ENCODE measurements at places on chromosomes 12 and 14.
A peak's percentile ranks its signal among the peaks of the same experiment; 100 is the strongest.

DNA sequence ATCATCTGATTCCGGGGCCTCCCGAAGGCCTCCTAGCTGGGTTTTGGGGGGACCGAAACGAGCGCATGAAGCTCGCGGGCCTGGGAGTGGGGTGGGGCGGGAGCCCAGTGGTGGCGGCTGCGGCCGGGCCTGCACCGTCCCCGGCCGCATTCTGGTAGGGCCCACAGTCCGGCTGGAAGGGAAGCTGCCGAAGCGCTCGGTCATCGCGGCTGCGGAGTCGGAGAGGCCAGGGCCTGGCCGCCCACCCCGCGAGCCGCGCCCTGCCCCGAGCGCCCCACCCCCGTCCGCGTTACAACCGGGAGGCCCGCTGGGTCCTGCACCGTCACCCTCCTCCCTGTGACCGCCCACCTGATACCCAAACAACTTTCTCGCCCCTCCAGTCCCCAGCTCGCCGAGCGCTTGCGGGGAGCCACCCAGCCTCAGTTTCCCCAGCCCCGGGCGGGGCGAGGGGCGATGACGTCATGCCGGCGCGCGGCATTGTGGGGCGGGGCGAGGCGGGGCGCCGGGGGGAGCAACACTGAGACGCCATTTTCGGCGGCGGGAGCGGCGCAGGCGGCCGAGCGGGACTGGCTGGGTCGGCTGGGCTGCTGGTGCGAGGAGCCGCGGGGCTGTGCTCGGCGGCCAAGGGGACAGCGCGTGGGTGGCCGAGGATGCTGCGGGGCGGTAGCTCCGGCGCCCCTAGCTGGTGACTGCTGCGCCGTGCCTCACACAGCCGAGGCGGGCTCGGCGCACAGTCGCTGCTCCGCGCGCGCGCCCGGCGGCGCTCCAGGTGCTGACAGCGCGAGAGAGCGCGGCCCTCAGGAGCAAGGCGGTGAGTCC is at the start of gene KLC1:
Gene KLC1, plus strand, starts transcription at position 528 of the 819 bp plus-strand sequence. CDS start 25,354 bp downstream, outside the sequence.
- no peak for DNase-seq

GRCh38 chr12:124007826-124008570 is 35.0 kb downstream of the ZNF664 start:
- peak; percentile 36 for DNase-seq

GRCh38 chr14:24080888-24081738 is 9.8 kb downstream of the CPNE6 start:
- peak; percentile 20 for DNase-seq

DNA sequence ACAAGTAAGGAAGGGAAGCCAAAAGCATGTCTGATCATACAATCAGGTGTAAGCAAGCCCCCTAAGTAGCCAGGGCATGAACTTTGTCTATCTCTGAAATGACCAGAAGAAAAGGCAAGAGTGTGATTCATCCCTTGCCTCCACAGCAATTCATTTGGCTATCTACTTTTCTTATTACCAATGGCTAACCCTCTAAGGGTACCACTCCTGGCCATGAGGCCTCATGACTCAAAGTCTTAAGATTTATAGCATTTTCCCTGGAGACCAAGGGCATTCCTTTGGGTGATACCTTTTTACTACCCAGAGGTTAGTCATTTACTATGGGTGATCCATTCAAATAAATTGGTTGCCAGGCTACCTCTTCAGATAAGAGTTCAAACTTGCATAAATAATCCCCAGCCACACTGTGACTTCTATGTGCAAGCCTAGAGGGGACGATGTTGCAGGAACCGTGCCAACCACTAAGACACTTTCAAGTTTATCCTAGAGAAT is 1.5 kb upstream of the LGALS3 start:
- no peak for DNase-seq

- DNase-seq: no peak
Measured at GRCh38 chr12:114670291-114670980, 13.5 kb downstream of the TBX3 start.

DNA sequence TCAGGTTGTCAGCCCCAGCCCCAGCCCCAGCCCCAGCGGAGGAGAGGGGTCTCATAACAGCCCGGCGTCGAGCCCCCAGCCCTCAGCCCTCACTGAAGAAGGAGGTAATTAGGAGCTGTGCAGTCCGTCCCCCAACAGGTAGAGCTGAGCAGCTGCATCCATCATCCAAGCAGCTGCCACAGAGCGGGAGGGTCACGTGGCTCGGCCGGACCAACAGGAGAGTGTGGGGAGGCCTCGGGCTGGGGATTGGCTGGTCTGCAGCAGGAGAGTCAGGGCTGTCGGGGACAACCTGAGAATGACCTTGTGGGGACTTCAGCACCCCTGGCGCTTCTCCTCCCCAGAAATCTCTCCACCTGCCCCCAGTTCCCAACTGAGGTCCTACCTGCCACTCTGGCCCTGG is 29.6 kb downstream of the SMUG1 start:
- DNase-seq: no peak

- no peak for DNase-seq
Measured at GRCh38 chr12:67722296-67722695, 73.8 kb downstream of the DYRK2 start.

DNA sequence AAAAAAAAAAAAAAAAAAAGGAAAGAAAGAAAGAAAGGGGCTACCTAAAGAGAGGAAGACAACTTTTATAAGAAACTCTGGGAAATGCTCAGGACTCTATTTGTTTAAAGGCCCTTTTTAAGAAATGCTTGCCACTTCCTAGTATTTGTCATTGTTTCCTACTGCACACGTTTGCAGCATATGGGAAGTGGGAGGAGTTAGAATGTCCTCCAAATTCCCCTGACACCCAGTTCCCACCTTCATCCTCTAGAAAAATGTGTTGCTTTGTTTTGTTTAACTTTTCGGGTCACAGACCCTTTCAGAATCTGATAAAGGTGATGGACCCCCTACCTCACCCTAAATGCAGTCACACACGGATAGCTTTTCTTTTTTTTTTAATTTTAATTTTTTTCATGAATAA is 40.8 kb downstream of the NINJ2 start:
- DNase-seq: peak; percentile 68

DNA sequence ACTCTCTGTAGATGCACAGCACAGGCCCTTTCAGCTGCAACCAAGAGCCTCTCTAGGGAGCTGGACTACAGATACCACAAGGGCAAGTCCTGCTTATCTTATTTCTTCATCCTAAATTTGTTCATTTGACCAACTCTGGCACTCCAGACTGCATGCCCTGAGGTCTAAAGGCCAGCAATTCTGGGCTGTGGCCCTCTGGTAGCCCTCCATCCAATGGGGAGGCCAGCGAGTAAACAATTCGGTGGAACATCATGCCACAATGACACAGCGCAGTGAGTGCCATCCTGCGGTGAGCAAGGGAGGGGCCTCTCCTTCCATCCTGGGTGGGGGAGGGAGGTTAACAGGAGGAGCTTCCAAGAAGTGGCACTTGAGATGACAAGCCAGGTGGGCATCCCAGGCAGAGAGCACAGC is 652 bp upstream of the SELPLG start:
- DNase-seq: peak; percentile 74

GRCh38 chr12:123762715-123763052 is 583 bp downstream of the DNAH10 start:
- no peak for DNase-seq

DNA sequence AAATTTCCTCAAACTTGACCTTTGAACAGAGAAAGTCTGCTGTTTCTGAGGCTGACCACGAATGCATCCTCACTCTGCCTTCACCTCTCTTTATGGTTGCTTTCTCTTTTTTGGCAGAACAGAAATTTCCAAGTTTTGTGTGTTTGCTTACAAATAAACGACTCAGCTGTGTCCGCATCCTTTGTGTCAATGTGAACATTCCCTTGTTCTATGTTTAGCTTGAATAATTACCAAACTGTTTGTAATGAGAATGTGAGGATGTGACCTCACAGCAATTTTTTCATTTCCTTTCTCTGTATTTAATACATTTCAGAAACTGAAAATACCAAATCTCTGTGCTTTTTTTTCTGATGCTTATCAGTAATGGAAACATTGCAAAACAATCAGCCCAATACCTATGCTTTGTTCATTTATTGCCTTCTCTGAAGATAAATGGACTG is 410.9 kb downstream of the EGLN3 start:
- no peak for DNase-seq

DNA sequence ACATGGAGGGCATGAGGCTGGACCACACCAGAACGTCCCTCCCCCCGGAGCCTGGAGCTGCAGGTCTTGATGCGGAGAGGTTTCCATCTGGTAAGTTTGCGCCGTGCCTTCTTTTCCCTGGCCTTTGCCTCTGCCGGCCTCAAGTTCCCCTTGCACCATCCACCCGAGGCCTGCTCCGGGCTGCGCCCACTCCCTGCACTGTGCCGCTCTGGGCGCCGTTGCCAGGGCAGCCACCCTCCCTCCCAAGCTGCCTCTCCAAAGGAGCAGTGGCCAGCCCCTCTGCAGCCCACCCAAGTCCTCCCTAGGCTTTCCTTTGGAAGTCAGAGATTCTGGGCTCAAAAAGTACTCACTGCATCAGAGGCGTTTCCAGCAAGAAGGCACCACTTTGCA is 46.2 kb upstream of the MEG3 start:
- no peak for DNase-seq

GRCh38 chr12:120490325-120490724 is 5.6 kb upstream of the DYNLL1 start:
- no peak for DNase-seq

GRCh38 chr14:32986791-32987540 is 48.3 kb downstream of the NPAS3 start:
- DNase-seq: no peak

- DNase-seq: no peak
Measured at GRCh38 chr12:107844312-107844921, 69.9 kb downstream of the ASCL4 start.

DNA sequence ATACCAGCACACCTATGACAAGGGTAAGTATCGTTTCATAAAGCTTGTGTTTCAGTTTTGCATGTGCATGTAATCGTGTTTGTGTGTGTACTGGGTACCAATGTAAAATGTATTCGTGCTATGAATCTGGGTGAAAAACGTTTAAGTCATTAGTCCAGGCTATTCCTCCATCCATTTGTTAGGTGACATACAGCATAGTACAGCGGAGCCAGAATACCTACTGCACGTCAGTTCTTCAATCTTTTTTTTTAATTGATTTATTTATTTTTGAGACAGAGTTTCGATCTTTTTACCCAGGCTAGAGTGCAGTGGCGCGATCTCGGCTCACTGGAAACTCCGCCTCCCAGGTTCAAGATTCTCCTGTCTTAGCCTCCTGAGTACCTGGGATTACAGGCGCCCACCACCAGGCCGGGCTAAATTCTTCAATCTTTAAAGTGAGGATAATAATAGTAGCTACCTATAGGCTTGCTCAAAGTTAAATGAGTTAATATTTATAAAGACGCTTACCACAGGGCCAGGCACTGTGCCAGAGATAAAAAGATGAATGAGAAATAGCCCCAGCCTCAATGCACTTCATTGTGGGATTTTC is 661 bp upstream of the RPS26 start:
- DNase-seq: no peak

DNA sequence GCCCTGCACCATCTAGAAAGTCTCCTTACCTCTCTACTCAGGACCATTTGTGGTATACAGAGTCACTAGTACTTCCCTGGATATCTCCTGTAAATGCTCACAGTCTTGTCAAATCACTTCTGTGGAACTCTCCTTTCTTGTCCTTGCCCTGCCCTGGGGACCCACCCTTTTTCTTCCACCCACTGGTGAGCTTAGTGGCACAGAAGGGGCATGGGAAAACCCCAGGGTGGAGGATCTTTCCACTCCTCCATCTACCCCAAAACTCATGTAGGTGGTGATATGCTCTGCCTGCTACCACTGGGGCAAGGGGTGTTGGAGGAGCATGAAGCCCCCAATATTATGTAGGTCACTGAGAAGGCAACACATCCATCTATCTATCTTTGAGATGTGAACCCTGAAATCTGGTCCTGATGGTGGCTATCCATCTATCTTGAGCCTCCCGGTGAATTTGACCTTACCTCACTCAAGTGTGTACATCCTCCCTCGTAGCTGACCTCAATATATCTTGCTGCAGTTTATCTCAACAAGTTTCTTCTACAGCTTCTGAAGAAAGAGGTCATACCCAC is 943 bp downstream of the TESPA1 start:
- no peak for DNase-seq

DNA sequence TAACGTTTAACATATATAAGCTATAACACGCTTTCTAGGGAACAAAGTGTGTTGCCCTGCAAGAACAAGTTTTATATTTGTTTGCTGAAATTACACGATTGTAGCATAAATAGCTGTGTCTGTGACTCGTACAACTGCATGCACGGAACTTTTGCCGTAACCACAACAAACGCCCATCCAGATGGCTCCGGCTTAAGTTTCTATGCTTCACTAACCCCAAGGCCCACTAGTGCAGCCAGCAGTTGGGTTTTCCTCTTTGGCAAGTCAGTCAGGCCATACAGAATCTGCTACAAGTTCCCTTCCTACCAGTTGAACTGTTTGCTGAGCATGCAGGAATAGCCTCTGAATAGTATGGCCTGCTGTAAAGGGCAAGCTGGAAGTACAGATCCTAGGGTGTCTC is 12.1 kb downstream of the CSRP2 start:
- no peak for DNase-seq

DNA sequence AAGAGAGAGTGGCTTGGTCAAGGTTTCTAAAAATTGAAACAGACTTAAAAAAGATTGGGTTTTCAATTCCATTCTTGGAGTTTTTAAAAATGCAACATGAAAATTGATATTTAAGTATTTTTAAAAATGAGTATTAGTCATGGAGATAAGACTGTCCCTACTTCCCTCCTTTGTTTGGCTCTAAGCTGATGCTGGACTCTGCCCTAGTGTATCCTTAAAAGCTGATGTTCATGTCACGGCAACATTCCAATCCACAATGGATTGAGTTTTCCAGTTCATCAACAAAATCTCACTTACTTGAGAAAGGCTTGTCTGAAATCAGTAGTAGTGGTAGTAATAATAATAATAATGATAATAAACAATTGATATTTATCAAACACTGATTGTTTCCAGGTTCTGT is 119.0 kb upstream of the SLC38A2 start:
- DNase-seq: no peak

DNA sequence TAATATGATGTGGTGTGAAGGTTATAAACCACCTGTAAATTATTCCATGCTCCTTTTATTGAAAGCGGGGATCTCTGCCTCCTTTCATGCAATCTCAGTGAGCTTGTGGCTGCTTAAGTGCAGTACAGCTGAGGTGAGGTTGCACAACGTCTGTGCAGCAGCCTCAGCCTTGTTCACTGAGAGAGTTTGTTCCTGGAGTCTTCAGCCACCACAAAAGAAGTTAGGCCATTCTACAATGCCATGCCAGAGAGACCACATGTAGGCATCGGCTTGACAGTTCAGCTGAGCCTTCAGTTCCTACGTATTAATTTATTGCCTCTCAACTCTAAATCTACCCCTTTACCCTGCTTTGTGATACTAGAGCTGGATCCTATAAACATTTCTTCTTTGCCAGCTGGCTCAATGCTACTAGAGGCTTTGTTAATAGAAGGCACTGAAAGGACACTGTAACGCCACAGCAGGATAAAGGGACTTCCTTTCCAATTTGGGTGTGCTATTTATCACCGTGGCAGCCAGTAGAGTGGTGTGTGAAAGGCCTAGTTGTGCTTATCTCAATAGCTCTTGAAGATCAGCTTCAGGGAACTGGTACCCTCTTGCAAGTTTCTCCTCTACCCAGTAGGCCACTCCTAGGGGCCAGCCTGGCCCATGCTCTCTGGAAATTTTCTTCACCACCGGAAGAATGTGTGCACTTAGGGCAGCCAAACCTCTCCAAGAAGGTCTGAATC is 337.7 kb downstream of the IPO8 start:
- DNase-seq: no peak

All from AML-193 (cell line).